ENCODE measurements at places on chromosomes 12 and 14. TPM values are rescaled to one million over a fixed set of nuclear protein-coding genes. Genes with fewer than 3 reads are reported as not detected.

The ADAM20 gene
- 0.09 TPM for polyA plus RNA-seq

The BIN2 gene
- 2.7 TPM for polyA plus RNA-seq

The WSCD2 gene
- not detected for polyA plus RNA-seq

The NRL gene
- polyA plus RNA-seq: 2.9 TPM

The CCDC175 gene
- polyA plus RNA-seq: not detected

The RIPK3 gene
- polyA plus RNA-seq: 58.6 TPM

The CCDC92 gene
- polyA plus RNA-seq: 33.5 TPM

GRCh38 chr14:68979021-68979721, at the start of gene ACTN1:
ACTN1 (minus strand) TSS chr14:68979302; CDS start chr14:68979056, 246 bp downstream.
- peak; percentile 92 for DNase-seq

DNA sequence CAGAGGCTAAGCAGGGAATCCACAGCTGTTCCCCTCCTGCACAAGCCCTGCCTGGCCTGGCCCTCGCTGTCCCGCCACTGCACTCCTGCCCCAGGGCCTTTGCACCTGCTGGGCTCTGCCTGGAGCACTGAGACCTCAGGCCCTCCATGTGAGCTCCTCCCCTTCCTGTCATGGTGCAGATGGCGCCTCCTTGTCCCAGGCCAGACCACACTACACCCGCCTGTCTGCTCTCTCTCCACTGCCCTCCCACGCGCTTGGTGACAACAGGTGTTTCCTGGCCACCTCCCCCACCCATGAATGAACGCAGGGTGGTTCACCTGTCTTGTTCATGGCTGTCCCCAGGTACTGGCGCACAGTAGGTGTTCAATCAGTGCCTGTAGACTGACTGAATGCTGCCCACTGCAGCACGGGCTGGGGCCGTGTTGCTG, 82.9 kb downstream of the NCOR2 start:
- DNase-seq: no peak

DNA sequence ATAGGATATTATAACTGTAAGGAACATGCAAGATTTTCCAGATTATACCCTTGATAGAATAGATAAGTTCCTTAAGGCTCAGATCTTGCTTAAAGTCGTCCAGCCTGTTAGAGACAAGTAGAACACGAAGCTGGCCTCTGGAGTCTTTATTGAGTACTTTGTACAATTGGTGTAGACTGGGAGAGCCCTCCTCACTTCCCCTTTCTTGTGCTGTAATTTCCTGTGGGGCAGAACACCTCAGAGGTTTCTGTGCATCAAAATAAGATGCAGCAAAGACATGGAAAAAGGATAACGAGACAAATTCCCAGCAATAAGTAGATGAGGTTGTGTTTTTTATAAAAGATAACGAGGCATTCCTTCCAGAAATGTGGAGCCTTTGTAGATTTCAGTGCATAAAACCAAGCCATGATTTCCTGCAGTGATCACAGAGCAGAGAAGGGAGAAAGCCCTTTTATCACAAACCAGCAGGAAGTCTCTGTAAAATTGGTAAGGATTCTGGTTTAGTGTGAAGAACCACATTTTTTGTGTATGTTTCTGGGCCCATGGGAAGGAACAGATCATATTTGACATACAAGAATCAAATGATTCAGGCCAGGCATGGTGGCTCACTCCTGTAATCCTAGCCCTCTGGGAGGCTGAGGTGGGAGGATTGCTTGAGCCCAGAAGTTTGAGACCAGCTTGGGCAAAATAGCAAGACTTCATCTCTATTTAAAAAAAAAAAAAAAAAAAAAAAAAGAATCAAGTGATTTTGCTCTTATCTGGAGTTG, 18.0 kb downstream of the GPRC5A start:
- no peak for DNase-seq

- DNase-seq: no peak
Measured at GRCh38 chr14:97180304-97181200, 383.4 kb downstream of the VRK1 start.

DNA sequence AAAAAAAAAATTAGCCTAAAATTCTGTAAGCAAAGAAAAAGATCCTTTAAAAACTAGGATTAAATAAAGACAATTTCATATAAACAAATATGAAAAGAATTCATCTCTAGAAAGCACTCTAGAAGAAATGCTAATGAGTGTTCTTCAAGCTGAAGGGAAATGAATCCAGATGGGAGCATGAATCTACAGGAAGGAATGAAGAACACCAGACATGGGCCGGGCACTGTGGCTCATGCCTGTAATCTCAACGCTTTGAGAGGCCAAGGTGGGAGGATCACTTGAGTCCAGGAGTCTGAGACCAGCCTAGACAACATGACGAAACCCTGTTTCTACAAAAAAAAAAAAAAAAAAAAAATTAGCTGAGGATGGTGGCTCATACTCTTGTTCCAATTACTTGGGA, 297.2 kb downstream of the FBXL14 start:
- no peak for DNase-seq

DNA sequence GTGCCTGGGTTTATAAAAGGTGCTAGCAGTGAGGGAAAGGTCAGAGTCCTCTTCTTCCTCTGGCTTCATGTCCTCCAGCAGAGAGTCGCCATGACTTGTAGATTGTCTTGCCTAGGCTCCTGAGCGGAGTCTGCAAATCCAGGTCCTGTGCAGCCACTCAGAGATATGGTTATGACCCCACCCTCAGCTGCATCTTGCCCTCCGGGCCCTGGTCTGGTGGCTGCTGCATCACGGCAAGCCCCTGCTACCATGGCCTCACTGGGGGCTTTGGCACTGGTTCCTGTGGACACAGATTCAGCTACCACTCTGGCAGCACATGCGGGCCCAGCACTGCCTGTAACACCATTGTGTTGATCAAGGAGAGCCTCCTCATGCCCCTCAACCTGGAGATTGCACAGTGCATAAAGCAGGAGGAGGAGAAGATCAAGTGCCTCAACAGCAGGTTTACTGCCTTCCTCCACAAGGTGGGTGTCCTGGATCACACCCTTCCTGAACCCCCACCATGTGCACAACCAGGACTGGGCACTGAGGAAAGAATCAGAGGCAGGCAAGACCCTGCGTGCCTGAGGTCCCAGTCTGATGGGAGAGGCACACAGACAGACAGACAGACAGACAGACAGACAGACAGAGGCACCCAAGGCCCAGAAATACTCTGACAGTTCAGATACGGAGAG, 10.5 kb upstream of the KRT86 start:
- peak; percentile 17 for DNase-seq

DNA sequence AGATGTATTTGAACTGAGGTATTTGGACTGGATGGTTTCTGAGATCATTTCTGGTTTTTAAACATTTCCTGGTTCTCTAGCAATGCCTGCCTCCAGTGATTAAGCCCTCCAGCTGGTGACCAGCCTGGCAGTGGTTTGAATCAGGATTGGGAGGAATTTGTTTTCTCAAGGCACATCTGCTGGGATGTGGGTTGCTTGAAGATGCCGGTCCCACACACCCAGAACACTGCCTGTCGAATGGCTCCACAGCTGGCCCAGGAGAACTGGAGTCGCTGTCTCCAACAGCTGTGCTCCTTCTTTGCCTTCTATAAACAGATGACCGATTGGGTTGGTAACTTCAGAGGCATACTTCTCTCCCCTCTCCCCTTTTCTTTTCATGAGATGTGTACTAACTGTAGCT, 258.0 kb upstream of the DDHD1 start:
- DNase-seq: no peak

DNA sequence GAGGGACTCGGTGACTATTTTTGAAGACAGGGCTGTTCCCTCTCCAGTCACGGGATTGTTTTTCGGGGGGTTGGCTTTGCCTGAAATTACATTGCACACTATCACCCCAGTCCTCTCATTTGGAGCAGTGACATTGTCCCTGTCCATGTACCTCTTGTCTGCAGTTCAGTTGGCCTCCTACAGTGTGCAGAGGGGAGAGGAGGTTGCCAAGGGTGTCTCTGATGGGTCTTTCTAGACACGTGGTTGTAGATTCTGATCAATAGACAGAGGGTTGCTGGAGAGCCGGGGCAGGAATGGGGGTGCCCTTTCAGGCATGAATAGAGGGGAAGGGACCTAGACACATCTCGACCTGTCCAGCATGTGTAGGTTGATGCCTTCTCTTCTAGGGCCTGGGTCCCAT, 1.2 kb downstream of the TMEM120B start:
- no peak for DNase-seq

DNA sequence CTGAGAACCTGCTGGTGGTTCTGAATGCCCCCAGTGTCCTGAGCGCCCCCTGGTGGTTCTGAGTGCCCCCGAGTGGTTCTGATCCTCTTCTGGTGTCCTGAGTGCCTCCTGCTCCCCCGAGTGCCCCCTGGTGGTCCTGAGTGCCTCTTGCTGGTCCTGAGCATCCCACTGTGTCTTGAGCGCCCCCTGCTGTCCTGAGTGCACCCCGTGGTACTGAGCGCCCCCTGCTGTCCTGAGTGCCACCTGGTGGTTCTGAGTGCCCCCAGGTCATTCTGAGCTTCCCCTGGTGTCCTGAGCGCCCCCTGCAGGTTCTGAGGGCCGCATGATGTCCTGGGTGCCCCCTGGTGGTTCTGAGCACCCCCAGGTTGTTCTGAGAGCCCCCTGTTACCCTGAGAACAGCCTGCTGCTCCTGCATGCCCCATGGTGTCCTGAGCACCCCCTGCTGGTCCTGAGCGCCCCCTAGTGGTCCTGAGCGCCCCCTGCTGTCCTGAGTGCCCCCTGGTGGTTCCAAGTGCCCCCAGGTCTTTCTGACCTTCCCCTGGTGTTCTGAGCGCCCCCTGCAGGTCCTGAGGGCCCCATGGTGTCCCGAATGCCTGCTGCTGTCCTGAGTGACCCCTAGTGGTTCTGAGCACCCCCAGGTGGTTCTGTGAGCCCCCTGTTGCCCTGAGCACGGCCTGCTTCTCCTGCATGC, 1165.4 kb downstream of the TMEM121 start:
- no peak for DNase-seq

GRCh38 chr14:76019676-76020075, 34.1 kb downstream of the IFT43 start:
- DNase-seq: no peak

DNA sequence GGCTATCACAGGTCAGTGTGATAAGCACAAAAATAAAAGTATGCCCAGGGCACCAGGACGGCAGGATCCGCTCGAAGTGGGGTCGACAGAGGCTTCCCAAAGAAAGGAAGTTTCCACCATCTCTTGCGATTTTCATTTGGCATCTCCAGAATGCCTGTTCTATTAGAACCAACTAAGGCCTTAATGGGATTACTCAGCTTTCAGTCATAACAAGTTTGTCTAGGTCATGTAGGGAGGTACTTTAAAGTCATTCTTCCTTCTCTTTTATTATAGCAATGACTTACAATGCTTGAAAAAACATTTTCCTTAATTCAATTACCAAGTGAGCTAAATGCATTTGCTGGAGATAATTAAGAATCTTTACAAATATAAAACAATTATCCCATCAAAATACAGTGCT, 83.6 kb upstream of the DIO3 start:
- DNase-seq: no peak

GRCh38 chr14:48690349-48690748, 895.8 kb downstream of the RPS29 start:
- no peak for DNase-seq

DNA sequence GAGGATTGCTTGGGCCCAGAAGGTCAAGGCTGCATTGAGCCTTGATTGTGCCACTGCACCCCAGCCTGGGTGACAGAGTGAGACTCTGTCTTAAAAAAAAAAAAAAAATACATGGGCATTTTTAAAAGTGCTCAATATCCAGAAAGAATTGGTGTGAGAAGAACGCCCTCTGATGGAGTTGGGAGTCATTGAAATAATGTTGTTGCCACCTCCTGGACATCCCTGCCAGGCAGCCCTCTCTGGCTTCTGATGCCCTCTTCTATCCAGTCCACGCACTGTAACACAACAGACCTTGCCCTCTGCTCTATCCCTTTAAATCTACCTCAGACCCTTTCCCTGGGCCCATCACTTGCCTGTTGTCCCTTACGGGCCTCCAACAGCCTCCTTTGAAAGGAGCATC, 4.9 kb downstream of the PTGDR start:
- DNase-seq: peak; percentile 40

DNA sequence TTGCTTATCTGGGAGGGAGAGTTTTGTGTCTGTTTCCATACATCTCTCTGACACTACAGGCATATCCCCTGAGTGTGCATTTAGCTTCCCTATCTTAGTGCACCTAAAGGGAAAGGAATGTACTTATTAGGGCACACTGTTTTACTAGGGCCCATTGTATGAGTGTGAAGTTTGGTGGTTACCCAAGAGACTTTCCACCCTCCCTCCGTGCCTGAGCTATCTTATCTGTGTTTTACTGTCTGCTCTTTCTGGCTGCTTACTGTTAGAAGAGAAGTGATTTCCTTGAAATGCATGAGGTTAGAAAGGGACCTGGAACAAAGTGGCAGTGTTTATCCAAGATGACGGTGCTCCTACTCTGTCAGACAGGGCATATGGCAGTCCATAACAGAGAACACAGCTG, 8.5 kb upstream of the SVOP start:
- DNase-seq: no peak

- DNase-seq: no peak
Measured at GRCh38 chr14:93431036-93431670, 414 bp downstream of the UNC79 start.

- no peak for DNase-seq
Measured at GRCh38 chr12:1814266-1814665, 6.1 kb upstream of the LRTM2 start.

DNA sequence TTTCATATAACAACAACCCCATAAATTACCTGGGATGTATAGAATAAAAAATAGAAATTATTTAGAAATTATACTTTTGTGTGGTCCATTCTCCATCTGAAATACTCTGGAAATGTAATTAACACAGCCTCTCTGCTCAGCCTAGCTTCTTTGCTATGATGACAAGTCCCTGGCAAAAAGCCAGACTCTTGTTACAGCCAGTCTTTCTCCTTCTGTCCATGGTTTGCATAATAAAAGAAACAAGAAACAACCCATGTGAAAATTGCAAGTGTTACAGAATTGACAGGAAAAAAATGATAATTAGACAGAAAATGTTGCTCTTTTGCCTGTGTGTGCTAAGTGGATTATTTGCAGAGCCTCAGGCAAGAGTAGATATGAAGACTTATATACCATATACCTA, 61.3 kb downstream of the C12orf50 start:
- DNase-seq: no peak

DNA sequence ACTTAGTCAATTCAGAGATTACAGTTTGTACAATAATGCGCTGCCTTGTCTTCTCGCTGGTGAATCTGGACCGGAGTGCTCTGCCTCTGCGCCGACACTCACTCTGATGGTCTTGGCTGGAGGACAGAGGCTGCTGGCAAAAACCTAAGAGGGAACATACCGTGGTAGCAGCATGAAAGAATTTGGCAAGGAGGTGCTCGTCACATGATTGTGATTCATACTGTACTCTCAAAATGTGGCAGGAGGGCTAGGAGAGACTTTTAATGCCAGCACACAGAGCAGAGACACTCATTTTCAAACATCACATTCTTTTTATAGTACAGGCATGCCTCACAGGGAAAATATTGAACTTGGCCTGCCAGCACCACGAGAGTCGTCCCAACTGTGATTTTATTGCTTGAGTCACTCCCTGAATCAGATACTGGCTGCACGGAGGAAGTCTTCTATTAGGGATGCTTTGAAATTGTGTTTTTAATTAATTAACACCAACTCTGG, 67.8 kb downstream of the HMGA2 start:
- DNase-seq: peak; percentile 33

GRCh38 chr14:87935886-87936285, 57.1 kb downstream of the GALC start:
- DNase-seq: peak; percentile 42

GRCh38 chr14:37585101-37585511, 9.9 kb downstream of the FOXA1 start:
- peak; percentile 85 for DNase-seq
